ENCODE measurements at places on chromosomes 12 and 14.

- no peak for DNase-seq
Measured at GRCh38 chr12:12511021-12511783, 51.5 kb downstream of the DUSP16 start.

DNA sequence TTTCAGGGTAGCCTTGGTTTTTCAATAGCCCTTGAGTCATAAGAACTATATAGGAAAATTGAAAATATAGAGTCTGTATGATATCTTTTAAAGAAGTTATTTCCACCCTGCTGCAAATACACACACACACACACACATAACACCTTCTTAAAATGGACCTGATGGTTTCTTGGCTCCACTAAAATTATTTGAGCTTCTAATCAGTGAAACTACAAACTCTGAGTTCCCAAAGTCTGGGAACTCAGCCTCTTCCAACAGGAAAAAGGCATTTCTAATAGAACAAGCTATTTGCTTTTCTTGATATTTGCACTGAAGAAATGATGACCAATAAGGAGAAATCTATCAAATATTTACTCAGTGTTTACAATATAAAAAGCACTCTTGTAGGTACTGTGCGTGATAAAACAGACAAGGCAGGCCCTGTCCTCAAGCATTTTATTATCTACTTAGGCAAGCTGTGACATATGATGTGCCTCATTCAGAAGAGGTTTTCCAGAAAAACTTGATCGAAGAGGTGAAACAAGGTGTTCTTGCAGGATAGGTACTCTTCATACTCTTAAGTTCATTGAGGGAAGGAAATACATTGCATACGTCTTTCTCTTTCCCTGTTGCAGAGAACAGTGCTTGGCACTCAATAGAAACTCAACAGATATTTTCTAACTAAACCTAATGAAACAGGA, 88.6 kb downstream of the MGST1 start:
- no peak for DNase-seq

DNA sequence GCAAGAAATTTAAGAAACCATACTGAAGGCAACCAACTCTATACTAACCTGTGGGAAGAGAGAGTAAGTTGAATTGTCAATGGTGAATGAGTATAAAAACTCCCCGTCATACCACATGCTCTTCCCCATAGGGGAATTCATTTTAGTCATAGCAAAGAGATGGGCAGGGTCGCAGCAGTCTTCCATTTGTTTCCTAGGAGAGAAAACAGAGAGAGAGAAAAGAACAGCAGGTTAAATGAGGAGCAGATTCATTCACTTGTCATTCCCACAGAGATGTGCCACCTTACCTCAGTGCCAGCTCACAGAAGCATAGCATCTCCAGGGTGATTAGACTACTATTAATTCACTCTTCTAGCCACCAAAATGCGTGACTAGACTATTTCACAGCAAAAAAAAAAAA, 47.4 kb downstream of the ST8SIA1 start:
- DNase-seq, result no peak

DNA sequence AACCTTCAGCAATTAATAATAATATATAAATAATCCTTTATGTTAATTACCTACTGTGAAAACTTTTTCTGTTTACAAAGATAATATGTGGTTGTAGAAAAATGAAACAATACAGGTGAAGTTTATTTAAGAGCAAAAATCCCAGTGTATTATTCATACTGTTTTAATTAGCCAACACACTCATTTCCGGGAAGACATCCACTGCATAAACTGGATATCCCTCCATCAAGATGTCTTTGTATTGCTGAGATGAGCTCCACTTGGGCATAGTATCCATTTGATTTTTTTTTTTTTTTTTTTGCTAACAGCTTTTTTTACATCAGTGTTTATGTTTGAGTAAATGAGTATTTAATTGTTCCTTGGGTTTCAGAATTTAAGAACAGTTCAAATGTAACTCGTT, 13.7 kb upstream of the DERA start:
- DNase-seq, result no peak

- no peak for DNase-seq
Measured at GRCh38 chr12:10331642-10332239, 24.1 kb downstream of the KLRD1 start.

- no peak for DNase-seq
Measured at GRCh38 chr12:91140026-91140931, 29.0 kb upstream of the LUM start.

DNA sequence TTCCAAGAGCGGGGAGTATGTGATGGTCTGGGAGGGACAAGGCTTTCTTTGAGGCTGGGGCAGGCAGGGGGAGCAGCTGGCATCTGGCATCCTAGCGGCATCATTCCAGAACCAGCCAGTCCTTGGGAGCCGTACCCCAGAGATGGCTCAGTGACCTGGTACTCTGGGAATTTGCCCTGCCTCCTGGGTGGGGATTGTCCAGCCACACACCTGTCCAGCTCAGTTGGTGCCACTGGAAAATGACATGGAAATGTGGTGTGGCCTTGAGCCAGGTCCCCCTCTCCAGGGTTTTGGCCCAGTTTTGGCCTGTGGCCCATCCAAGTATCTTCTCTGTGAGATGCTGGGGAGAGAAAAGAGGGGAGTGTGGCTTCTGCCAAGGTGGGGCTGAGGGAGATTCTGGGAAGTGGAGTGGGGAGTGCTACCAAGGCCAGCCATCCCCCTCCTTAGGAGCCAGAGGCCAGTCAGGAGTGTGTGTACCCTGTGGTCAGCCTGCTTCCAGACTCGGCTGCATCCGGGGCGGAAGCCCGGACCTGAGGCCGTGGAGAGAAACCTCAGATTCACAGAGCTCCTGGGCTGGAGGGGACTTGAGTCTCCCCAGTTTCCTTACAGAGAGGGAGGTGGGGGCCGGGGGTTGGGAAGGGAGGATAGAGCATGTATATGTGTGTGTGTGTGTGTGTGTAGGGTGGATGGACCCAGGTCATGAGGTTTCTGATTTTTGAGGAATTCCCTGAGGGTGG, 14.7 kb upstream of the KRT80 start:
- no peak for DNase-seq

DNA sequence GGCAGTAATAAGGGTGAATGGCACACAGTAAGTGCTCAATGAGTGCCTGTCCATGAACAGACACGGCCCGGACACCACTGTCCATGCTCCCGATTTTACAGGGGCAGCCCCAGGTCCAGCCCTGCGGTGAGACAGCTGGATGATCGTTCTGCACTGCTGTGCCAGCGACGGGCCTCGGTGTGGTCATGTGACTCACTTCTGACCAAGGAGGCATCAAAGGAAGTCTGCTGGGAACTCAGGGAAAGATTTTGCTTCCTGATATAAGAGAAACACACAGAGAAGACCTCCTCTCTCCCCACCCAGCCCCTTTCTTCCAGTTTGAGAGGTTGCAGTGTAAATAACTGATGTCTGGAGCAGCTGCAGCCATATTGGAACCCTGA, 126.6 kb downstream of the SCARB1 start:
- DNase-seq, result no peak

- no peak for DNase-seq
Measured at GRCh38 chr12:113298861-113299545, 35.9 kb downstream of the SLC8B1 start.

DNA sequence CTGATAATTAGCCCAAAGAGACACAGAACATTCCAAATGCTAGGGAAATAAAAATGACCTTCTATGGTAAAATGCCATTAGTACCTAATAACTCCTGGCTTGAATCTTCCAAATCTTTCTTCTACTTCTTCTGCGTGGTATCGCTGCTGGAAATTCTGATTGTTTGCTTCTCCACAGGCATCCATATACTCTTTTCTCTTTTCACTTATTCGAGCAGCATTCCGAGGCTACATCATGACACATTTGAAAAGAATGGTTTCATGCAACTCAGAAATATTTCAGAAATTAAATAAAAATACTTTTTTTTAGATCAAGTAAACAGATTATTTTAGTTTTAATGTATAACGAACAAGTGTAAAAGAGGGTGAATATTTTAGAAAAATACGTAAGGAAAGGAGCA, 18.9 kb downstream of the ZCCHC8 start:
- DNase-seq, result no peak

- no peak for DNase-seq
Measured at GRCh38 chr12:6541371-6542165, 7.3 kb downstream of the GAPDH start.

DNA sequence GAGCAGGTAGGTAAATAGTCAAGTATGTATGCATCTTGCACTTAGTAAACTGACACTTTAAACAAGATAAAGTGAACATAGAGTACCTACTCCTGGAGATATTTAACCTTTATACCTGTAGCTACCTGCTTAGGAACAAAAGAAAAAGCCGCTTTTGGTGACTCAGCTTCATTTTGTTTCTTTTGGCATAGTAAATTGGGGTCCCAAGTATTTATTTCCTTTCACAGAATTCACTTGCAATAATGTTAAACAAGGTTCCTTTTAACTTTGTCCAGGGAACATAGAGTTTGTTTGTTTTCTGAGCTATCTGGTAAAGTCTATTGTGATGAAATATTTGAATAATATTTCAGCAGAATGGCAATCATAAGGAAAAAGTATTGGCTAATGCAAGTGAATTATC, 20.0 kb downstream of the SLCO1B3 start:
- no peak for DNase-seq

DNA sequence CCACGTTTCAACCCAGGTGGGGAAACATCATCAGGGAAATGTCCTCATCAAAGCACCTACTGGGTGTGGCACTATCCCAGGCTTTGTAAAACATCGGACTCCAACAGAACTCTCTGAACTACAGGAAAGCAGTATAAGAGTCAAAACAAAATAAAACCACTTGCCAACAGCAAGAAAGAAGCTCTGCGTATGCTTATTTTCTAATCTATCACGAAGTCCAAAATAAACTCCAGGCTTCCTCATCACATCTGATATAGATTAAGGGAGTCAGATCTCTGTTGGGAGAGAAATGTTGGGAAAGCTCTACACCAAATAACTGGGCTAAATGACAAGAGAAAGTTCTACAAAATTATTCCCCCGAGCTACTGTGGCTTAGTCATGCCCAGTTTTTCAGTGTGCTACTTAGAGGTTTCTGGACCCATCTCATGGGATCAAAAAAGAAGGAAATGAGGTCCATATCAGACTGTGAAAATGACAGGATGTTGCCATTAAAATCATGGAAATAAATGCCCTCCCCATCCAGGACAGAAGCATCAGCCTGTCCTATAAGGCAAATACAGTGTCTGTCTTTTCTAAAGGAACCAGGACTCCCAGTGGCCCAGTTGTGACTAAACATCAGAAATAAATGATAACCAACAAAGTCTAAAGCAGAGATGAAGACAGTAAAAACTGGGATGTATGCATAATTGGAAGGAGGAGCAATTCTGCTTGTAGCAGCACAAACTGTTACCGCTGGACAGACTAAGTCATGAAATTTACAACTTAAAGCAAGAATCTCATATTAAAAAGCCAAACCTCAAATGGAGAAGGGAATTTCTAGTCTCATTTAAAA, 149.5 kb downstream of the STXBP6 start:
- no peak for DNase-seq

DNA sequence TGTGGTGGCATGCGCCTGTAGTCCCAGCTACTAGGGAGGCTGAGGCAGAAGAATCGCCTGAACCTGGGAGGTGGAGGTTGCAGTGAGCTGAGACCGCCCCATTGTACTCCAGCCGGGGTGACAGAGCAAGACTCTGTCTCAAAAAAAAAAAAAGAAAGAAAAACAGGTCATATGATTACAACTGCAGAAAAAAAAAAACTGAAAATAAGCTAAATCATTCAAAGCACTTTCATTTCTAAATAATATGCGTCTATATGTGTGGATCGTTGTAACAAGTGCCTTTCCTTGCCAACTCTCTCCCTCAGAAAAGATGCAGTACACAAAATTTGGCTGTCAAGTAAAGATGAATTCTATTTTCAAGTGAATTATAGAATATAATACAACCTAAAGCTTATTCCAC, 42.4 kb downstream of the ATXN2 start:
- DNase-seq, result no peak

DNA sequence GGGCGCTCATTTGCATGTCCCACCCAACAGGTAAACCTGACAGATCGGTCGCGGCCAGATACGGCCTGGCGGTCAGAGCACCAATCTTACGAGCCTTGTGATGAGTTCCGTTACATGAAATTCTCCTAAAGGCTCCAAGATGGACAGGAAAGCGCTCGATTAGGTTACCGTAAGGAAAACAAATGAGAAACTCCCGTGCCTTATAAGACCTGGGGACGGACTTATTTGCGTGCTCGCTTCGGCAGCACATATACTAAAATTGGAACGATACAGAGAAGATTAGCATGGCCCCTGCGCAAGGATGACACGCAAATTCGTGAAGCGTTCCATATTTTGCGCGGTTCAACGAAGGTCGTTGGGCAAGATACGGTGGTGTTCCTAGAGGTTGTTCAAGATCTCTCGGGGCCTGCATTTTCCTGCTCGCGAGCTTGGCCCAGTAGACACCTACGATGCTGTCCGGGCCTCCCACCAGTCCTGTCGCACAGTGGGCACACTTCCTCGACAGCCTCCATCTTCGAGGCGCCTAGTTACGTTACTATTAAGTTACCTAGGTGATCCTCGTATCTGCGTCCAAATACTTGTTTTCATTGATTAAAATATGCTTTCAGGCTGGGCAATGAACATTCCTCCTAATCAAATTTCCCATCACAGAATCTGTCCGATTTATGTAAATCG, at the start of gene RNU6-7:
RNU6-7 (plus strand) TSS at position 230 of the 675 bp plus-strand sequence.
- no peak for DNase-seq

DNA sequence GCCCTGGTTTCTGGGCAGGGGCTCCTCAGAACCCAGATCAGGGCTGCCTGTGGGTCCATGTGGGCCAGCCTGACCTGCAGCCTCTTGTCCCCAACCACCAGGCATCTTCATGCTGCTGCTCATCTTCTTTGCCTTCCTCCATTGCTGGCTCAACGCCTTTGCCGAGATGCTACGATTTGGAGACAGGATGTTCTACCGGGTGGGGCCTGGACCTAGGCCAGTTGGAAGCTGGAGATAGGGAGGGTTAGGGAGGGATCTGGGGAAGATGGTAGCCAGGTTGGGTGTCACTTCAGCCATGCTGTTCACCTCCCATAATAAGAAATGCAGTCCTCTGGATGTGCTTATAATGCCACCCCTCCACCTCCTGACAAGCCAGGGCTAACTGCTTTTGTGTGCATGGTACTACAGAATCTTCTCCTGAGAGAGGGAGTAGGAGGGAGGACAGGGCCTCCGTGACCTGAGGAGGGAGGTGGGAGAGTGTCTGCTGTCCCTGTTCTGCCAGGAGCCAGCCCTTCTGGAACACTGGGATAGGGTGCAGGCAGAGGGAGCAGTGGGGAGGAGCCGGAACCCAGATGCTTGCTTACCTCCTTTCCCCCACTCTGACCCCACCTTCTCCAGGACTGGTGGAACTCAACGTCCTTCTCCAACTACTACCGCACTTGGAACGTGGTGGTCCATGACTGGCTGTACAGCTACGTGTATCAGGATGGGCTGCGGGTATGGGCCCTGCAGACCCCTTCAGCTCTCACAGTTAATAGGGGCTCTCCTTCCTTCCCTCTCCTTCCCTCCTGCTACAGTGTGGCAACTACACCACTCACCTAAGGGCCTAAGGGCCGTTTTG, 17.6 kb downstream of the SOAT2 start:
- no peak for DNase-seq

DNA sequence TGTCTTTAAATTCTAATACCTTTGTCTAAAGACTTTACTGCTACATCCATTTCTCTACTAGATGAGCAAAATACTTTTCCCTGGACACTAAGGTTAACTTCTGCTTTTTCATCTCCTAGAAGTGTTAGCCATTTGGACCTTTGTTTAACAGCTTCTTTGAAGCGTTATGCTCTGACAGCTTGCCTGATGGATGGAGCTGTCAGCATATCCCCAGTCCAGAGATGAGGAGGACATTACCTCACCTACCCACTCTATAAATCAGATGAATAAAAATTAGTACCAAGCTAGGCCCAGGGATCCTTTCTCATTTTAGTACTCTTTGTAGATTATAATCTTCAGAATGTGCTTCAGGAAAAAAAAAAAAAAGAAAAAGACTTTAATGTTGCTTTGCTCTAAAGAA, 222.7 kb downstream of the PELI2 start:
- DNase-seq, result no peak
